ENCODE measurements at places on chromosomes 13 and 19.
A peak's percentile ranks its signal among the peaks of the same experiment; 100 is the strongest.

DNA sequence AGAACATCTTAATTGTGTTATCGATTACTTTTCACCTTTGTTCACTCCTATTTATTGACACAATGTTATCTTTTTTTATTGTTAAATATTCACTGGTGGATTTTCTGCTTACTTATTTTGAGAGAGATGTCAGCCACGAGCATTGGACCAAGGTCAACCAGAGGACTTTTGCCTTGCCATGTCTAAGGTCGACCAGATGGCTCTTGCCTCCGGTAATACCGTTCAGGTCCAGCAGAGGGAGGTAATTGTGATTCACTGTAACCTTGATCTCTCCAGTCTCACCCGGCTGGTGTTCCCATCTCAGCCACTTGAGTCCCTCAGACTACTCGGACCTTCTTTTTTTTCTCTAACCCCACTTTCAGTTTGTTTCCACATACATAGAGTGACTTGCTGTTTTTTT, 1438.1 kb downstream of the UQCRFS1 start:
- no peak for DNase-seq

DNA sequence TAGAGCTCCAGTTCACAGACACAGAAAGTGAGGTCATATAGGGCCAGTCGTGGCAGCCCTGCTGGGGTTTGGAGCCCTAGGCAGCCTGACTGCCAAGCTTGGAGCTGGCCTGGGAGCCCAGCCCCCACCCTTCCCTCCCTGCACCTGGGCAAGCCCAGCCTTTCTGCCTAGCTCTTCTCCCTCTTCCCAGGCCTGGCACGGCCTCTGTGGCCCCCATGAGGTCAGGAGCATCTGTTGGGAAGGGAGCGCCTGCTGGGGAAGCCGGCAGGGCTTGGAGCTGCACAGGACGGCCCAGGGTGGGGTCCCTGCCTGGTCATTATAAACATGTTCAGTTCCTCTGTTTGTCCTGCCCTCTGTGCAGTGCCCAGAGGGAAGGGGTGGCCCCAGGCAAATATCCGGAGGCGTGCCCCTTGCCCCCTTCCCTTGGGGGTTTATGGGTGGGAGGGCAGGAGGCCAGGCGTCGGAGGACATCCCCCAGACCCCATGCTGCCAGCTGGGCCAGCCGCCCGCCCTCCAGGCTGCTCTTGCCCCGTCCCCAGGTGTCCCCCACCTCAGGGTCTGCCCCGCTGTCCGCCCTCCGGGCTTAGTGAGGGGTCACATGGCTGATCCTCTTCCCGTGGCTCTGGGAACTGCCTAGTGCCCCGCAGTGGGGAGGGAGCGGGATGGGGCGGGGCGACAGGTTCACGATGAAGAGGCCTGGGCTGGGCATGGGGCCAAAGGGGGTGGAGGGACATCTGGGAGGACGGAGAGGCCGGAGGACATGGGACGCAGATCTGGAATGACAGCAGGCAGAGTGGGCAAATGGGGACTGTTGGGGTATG, 30.0 kb upstream of the NCCRP1 start:
- DNase-seq: no peak

DNA sequence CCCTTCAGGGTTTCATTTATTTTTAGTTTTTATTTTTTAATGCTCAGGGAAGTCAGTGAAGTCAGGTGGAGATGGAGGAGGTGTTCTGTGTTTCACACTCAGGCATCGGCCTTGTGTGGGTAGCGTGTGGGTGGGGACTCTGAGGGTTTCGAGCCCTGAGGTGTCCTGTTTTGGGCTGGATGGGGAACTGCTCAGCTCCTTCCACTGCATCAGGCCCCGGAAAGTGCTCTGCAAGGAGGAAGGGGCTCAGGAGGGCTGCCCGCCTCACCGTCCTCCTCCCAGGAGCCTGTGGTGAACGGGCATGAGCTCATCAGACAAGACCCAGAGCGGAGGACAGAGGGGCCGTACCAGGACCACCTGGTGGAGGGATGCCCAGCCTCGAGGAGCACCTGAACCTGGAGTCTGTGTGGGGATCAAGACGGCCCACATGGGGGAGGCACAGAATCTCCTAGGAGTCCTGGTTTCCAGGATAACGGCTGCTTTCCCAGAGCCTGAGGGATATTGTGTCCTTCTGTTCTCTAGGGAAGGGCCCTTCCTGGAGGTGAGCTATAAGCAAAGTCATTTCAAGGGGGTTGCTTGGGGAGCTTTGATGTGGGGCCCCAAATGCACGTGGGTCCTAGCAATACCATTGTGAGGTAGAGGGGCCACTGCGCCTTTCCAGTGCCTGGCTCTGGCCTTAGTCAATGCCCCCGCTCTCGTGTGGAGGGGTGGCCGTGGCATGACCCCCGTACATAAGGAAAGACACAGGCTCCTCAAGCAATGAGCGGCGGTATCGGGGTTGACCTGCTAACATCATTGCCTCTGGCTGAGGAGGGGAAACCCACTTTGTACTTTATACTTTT, 13.5 kb upstream of the GAS6 start:
- DNase-seq: peak; percentile 33

- no peak for DNase-seq
Observed at GRCh38 chr13:65744836-65745235, 1485.3 kb downstream of the PCDH9 start.

Data from GM13976 (cell line).